Activated CD4-positive, alpha-beta memory T cell treated with anti-CD3 and anti-CD28 coated beads, Interleukin-2, amount 10 ng/mL, durations not matched to agents 7 days and 5 days (primary cell): ENCODE measurements at places on chromosomes 7 and 10. TPM values are rescaled to one million over a fixed set of nuclear protein-coding genes. Genes with fewer than 3 reads are reported as not detected.

MYH16 gene
- total RNA-seq, result not detected

GIMAP6 gene
- 85.9 TPM for total RNA-seq

DNA sequence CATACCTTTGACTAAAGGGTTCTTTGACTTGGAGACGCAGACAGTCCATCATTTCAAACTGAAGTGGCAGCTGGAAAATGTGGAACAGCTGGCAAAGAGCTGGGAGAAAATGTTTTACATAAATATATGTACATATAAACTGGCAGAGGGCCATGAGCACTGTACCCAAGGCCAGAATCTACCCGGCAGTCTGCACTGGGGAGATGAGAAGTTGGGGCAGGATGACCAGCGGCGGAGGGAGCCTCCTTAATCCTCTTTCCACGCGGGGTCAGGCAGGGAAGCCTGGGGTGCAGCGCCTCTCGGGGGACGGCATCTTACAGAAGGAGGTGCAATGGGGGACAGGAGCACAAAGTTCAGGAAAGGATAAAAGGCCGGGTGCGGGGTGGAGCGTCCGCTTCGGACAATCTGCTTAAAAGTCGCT lies 1.3 kb downstream of the GLI3 start:
- DNase-seq, result no peak

- DNase-seq, result no peak
Observed at GRCh38 chr10:43461950-43462349, 25.0 kb downstream of the ZNF487 start.

DNA sequence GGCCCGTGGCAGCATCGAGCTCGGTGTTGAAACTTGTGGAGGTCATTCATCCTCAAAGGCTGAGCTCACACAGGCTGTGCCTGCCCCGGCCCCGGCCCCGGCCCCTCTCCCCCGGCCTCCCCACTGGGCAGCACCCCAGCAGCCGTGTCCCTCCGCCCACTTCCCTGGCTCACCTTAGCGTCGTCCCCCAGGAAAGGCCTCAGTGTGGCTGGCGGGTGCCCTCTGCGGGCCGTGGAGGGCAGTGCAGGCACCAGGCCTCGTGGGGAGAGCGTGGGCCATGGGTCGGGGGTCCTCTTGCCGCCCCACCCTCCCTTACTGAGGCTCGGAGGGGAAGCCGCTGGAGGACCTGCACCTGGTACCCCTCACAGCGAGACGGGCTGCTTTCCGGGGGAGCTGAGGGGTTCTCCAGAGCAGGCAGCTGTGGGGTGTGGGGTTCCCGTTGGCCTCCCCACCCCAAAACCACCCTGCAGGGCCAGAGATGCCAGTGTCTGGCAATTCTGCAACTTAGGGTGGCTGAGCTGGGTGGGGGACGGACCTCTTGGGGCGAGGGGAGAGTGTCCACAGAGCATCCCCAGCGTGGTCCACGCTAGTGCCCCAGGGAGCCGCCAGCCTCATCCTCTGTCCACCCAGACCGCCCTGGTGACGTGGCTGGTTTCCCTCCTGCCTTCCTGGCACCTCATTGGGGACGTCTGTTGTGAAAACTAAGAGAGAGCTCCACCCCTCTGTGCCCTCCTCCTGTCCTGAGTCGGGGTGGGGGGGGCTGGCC lies 44.2 kb upstream of the DPYSL4 start:
- DNase-seq, result peak; percentile 51
